ENCODE measurements at places on chromosomes 5 and 9. TPM values are rescaled to one million over a fixed set of nuclear protein-coding genes. Genes with fewer than 3 reads are reported as not detected.

DNA sequence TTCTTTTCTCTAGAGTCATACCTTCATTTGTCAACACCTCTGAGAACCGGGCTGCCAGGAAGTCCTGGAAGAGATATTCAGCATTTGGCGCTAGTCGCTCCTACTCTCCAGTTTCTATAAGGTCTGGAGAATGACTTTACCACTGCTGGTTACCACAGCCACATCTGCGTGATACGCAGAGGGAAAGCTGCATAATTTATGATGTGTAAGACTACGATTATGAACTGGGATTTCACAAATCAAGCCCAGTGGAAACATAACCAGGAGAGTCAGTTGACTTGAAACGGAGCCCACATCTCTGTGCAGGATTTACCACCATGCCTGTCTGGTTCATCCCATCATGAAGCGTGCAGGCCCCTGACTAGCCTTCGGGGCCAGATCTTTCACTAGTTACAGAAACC lies 72.6 kb downstream of the FGF1 start:
- no peaks in the 10 kb centered on the region for H3K36me3 ChIP-seq
- H3K4me1 ChIP-seq: no peaks in the 10 kb centered on the region
- no peak overlapping the region for H3K4me3 ChIP-seq
- no peaks in the 10 kb centered on the region for H3K27me3 ChIP-seq
- DNase-seq: no peak

DNA sequence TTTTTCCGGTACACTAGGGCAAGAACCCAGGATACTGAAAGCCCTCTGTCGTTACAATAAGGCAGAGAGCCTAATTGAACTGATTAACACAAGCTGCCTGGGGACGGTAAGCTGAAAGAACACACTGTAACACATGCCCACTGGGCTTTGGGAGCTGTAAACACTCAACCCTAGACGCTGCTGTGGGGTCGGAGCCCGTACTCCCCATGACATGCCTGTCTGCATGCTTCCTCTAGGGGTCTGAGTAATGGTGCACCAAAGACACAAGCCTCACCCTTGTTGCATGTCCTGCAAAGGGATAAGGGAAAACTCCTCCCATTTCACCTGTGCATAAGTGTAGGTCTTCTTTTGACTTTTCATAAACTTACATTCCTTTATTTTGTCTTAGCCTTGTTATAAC lies 194.0 kb downstream of the FBXL7 start:
- no peak overlapping the region for H3K4me3 ChIP-seq
- H3K36me3 ChIP-seq: no peaks in the 10 kb centered on the region
- no peak for DNase-seq
- no peaks in the 10 kb centered on the region for H3K27me3 ChIP-seq
- no peak overlapping the region for H3K27ac ChIP-seq

- H3K4me3 ChIP-seq: no peak overlapping the region
- no peaks in the 10 kb centered on the region for H3K27me3 ChIP-seq
- no peaks in the 10 kb centered on the region for H3K4me1 ChIP-seq
- DNase-seq: no peak
Measured at GRCh38 chr5:90613918-90614504, 55.4 kb downstream of the ADGRV1 start.

Gene RAD1
- total RNA-seq: 11.5 TPM

- no peak overlapping the region for H3K27ac ChIP-seq
- no peak overlapping the region for H3K4me3 ChIP-seq
- no peaks in the 10 kb centered on the region for H3K27me3 ChIP-seq
- no peak for DNase-seq
Measured at GRCh38 chr5:151627650-151628049, 36.5 kb upstream of the FAT2 start.

Measured in Peyer's patch (tissue), 4 donors.